ENCODE measurements at places on chromosomes 12 and 14.

GRCh38 chr12:87234898-87235297 is 794.3 kb downstream of the C12orf50 start:
- DNase-seq: no peak

- no peak for DNase-seq
Measured at GRCh38 chr14:69635981-69636639, 24.7 kb downstream of the SUSD6 start.

DNA sequence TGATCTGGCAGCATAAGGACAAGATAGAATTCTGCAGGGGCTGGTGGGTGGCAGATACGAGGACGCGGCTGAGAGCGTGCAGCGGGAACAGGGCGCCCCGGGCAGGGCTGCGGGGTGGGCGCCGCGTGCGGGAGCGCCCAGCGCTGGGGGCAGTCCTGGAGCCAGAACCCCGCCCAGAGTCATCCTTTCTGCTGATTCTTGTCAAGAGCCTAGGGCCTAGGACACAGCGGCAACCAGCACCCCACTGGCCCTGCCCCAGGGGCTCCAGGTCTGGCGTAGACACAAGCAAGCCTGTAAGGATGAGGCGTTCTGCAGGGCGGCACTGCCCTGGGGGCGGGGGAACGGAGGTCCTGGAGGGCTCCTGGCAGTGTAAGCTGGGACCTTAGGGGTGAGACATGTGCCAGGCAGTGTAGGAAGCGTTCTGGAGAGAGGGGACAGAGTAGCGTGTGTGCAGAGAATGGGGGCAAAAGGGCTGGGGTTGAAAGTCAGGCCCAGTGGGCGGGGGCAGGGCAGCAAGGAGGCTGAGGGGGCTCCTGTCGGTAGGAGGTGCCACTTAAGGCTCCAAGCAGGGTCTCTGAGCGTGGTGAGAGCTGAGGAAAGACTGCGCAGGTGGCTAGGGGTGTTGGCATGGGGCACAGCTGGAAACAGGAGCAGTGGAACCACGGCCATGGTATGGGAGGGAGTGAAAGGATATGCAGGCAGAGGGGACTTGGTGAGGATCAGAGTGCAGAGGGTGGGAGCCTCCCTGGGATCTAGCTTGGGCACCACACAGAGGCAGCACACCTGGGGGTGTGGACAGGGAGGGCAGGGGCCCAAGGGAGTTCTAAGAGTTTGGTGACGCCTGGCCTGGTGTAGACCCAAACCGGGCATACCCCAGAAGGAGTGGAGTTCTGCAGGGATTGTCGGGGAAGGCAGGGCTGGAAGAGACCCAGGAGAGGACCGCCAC is 845 bp upstream of the AHNAK2 start:
- DNase-seq: no peak

GRCh38 chr14:57297852-57298251 is 29.1 kb downstream of the AP5M1 start:
- no peak for DNase-seq

DNA sequence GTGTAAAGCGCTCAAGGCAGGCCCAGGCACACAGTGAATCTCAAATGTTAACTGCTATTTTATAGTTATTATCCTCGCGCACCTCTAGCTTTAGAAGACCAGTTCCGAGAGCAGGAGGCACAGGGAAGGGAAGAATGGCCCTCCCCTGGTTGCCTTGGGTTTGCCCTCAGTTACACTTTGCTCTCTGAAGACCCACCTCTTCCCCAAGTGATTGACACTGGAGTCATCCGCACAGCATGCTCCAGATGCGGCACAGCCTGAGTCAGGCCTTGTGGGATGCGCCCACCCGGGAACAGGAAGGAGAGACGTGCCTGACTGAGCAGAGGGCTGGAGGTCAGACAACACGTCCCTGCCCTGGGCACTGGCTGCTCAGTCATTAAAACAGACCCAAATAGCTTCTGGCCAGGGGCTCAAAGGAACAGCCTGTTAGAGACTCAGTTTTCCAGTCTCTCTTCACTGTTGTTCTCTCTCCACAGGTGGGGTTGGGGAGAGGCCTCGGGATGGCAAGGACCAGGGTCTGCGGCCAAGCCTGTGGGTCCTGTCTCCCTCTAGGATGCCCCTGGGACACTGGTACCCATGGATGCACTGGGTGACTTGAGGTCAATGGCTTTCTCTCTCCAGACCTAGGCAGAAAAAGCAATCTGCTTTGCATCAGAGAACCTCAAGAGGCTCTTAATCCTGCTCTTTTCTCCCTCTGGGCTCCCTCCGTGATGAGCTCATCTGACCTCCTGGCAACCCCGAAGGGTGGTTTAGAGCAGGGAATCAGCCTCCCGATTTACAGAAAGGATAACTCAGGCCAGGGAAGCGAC is 13.6 kb upstream of the MLXIP start:
- no peak for DNase-seq

- no peak for DNase-seq
Measured at GRCh38 chr12:2614341-2614740, 180.4 kb upstream of the FKBP4 start.

- DNase-seq: no peak
Measured at GRCh38 chr12:50397117-50397650, 775 bp upstream of the FAM186A start.

DNA sequence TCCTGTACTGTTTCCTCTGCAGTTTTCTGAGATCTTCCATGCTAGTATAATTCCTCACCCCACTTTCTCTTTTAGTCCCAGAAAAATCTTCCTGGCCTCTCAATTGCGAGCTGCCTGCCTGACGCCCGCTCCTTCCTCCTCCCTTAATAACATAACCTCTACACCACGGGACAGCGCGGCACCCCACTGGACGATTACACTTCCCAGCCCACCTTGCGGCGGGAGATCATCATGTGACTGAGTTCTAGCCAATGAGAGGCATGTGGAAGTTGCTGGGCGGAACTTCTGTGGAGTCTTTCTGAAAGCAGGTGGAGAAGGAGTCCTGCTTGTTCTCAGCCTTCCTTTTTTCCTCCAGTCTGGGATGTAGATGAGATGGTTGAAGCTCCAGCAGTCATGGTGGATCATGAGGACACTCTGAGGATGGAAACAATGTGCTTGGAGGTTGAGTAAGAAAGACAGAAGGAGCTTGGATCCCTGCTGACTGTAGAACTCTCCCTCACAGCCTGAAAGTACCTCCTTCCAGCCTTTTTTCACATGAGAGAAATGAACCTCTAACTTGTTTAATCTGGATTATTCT is 133.6 kb upstream of the VRK1 start:
- DNase-seq: no peak

- no peak for DNase-seq
Measured at GRCh38 chr14:20617138-20618003, 24.1 kb downstream of the OR6S1 start.

DNA sequence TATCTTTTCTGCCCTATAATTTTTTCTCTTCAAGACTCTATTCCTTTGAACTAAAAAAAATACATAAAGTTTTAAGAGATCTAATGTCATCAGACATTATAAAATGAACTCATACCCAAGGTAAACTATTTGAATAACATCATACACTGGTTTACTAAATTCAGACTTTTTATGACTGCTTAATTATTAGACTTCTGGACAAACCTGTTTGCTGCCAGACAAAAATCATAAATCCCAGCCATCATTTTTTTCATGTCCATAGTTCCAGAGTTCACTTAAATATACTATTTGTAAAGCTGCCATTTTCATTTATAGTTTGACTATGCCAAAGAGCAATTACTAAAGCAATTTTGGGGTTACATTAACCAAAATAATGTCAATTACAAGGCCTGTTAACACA is 34.0 kb downstream of the USP44 start:
- no peak for DNase-seq

DNA sequence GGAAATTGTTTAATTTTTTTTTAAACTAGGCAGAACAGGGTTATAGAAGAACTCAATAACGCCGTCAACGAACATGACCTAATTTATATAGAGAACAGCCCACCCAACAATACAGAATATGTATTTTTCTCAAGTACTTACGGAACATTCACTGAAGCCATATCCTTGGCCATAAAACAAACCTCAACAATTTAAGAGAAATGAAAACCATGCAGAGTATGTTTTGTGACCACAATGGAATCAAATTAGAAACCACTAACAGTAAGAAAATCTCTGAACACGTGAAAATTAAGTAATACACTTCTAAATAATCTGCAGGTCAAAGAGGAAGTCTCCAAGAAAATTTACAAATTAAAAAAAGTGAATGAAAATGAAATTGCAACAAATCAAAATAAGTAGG is 9.4 kb downstream of the SART3 start:
- DNase-seq: no peak

DNA sequence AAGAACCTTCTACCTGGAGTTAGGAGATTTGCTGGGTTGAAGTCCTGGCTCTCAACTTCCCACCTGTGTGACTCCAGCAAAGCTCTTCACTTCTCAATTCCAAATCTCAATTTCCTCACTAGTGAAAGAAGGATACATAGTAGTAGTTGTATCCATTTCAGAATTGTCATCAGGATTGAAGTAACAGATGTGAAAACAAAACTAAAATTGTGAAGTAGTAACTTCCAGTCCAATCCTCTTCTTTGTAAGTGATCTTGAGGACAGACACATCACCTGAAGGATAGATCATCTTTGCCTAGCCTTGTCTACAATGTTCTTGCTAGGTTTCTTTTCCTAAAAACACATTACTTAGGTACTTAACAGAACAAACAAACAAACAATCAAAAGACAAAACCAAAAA is 1.2 kb upstream of the LRRK2 start:
- DNase-seq: no peak

GRCh38 chr12:124715121-124715990 is 147.9 kb upstream of the NCOR2 start:
- DNase-seq: no peak

- DNase-seq: no peak
Measured at GRCh38 chr12:12141000-12141399, 70.3 kb downstream of the BCL2L14 start.

- DNase-seq: no peak
Measured at GRCh38 chr12:38664661-38665269, 240.6 kb downstream of the CPNE8 start.

DNA sequence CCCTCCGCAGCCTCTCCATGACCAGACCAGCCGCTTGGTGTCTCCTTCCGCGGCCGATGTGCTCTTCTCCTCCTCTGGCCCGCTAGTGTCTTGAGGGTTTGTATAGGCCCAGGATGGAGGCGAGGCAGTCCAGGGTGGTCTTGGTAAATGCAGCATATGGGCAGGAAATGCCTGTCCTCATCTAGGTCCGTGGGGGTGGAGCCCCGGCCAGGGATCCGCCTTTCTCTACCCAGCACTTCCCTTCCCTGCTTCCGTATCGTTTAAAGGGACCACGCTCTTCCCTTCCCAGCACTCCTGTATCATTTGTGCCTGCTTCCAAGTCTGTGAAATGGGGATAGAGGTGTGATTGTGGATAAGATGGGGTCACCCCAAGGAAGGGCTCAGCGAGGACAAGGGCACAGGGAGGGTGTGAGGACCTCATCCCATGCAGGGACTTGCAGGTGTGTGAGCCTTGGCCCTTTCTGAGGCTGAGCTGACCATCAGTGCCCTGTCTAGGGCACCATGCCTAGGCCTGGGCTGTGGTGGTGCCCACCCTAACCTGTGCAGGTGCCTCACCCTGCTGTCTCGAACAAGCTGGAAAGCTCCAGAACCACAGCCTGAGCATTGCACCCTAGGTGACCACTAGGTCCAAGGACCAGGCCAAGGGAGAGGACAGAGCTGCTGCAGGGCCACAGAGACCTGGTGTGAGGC is 326.8 kb upstream of the RTL1 start:
- DNase-seq: no peak

- DNase-seq: no peak
Measured at GRCh38 chr12:6620137-6620884, 13.1 kb upstream of the CHD4 start.

DNA sequence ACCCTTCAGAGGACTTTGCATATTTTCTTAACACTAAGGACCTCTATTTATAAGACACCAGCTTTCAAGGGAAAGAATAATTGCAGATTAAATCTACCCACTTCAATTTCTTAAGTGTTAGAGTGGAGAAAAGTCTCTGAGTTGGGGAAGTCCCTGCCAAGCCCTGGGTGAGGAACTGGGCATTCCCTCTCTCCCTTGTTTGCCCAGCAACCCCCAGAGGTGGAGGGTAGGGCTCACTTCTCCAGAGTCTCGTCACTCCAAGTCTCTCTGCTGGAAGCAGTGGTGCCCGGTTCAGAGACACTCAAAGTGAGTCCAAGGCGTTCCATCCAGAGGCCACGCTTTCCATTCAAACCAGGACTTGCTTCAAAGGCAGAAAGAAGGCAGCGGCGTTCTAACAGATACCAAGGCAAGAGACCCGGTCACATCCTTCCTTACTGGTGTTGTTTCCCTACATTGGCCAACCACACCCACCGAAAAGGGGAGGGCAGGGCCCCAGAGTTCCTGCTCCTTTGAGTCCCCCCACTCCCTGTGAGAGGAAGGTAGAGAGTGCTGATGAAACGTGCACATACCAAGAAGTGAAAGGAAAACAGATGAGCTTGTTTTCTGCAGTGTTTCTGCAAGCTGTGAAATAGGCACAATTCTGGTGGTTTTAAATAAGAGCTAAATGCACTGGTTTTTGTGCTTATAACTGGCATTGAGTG is 6.1 kb upstream of the BDKRB2 start:
- no peak for DNase-seq

GRCh38 chr12:96776908-96777307 is 130.1 kb upstream of the NEDD1 start:
- DNase-seq: no peak

GRCh38 chr12:98618952-98619351 is 25.5 kb downstream of the SLC25A3 start:
- no peak for DNase-seq

DNA sequence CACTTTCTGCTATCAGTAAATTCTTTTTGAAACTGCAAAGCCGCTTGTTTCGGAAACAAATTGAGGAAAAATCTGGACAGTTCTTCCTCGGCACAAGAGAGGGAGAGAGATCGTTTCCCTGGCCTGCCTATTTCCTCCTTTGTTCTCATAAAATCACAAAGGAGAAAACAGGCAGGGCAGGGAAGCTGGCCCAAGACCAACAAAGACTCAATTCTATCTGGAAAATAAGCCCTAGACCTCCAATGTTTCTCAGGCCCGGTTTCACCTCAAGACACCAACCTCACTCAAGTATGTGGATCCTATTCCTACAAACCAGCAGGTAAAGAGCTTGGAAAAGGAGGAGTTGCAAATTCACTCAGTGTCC is 19.5 kb downstream of the DICER1 start:
- no peak for DNase-seq

GRCh38 chr12:130142736-130143135 is 19.5 kb upstream of the FZD10 start:
- DNase-seq: no peak

- no peak for DNase-seq
Measured at GRCh38 chr14:79578470-79578869, 632.8 kb downstream of the DIO2 start.

GRCh38 chr12:39431797-39432196 is 11.1 kb downstream of the KIF21A start:
- DNase-seq: no peak

DNA sequence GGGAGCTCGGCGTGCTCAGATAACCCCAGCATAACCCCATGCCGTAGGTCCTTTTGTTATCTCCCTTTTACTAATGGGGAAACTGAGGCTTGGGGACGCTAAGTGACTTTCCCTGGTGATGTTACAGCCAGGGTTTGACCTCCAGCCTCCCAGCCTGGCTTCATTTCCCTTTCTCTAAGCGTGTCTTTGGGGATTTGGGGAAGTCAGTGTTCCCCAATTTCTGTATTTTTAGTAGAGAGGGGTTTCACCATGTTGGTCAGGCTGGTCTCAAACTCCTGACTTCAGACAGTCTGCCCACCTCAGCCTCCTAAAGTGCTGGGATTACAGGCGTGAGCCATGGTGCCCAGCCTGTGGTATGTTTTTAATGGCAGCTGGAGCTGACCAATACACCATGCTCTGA is 85.4 kb downstream of the PHETA1 start:
- DNase-seq: no peak

Measured in stimulated activated CD4-positive, alpha-beta T cell treated with anti-CD3 and anti-CD28 coated beads, Interleukin-1b, Interleukin-23, amount 100 ng/mL, for 1 hour (primary cell).